ENCODE measurements at places on chromosomes 6 and 20.
A peak's percentile ranks its signal among the peaks of the same experiment; 100 is the strongest.

GRCh38 chr6:143346004-143346403 lies 104.5 kb downstream of the ADAT2 start:
- no peak for DNase-seq

- DNase-seq = no peak
Observed at GRCh38 chr6:56749632-56750151, 107.0 kb upstream of the DST start.

GRCh38 chr20:23658336-23658735 lies 20.6 kb upstream of the CST3 start:
- no peak for DNase-seq

DNA sequence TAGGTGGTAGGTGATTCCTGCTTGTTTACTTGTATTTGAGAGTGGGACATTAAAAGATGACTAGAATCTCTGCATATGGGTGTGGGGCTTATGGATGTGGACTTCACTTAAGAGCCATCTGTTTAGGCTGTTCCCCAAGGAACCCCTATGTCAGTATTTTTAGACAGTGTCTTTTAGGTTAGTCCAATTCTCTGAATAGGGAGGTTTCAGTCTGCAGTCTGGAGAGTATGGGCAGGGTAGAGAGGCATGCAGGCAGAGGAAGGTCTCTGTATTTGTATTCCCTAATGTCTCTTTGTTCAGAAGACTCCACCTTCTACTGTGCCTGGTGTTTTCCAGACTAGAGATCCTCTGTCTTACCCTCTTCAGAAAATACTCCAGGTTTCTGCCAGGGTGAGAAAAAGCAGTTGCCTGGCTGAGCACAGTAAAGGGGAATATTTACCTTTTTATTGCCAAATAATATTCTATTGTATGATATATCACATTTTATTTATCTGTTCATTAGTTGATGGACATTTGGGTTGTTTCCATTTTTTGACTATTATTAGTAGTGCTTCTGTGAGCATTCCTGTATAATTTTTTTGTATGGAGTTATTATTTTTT lies 19.1 kb downstream of the SLX4IP start:
- no peak for DNase-seq

- DNase-seq = no peak
Observed at GRCh38 chr6:18473755-18474154, 86.6 kb downstream of the RNF144B start.

DNA sequence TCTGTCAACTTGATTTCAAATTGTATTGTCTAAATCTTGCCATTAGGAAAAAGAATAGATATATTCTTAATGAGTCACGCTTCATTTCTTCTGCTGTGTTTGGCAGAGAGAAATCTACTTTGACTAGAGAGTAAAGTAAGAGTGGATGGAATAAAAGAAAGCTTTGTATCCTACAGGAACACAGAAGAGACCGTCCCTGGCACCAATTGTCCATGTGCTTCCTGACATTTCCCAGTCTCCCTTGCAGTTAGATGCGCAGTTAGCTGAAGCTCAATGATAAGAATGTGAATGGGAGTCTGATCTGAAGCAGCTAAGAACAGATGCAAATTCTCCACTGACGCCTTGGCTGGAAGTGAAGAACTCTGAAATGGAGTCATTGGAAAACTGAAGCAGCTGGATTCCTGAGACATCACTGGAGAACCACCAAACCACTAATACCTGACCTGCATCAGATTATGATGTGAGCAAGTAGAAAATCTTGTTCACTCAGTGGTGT lies 528.2 kb upstream of the MARCKS start:
- DNase-seq = no peak

DNA sequence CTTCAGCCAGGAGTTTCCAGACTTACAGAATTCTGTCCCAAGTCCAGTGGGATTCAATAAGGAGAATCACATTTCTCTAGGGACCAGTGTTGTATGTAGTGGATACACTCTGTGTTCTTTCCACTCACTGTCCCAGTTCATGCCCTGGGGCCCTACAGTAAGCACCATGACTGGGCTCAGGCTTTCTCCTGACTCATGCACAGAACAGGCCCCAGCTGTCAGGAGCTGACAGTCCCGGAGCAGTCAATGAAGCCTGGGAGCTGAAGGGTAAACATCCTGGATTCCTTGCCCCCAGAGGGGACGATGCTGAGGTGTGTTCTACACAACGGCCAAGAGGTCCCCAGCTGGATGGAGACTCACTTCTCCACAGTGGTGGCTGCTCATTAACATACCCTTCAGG lies 40.2 kb upstream of the LRFN2 start:
- DNase-seq = no peak

GRCh38 chr20:61297986-61298385 lies 45.9 kb downstream of the CDH4 start:
- DNase-seq = no peak

DNA sequence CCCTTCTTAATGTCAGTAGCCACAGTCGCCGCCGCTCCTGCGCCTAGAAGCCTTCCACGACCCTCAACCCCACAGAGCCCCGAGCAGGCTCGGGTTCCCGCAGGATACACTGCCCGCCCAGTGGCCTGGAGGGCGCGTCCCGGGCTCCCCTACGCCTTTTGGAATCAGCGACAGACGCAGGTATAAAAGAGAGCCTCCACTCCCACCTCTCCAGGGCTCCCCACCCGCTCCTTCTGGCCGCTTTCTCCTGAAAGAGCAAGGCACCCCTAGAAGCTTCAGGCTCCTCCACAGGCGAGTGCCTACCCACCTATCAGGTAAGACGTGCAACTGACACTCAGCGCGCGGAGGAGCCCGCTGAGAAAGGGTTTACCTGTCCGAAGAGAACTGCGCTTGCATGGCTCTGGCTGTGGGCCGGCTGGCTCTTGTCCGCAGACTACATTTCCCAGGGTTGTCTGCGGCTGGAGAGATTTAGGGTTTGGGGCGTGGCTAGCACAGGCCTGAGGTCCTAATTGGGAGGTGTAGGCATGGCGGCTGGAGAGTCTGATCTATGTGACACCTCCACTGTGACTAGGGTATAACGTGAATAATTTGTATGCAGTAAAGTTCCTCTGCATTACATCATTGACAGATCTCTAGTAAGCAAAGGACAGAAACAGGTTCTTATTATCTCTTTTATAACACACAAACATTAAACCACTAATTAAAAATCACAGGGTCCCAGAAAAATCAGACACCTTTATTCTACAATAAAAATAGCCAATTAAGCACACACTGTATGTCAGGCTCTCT lies 13.5 kb upstream of the ZNF391 start:
- peak; percentile 84 for DNase-seq

- no peak for DNase-seq
Observed at GRCh38 chr20:7926323-7926722, 13.9 kb downstream of the HAO1 start.

GRCh38 chr6:71277926-71278600 lies 10.5 kb upstream of the OGFRL1 start:
- no peak for DNase-seq

- no peak for DNase-seq
Observed at GRCh38 chr6:22108199-22108598, 188.6 kb downstream of the PRL start.

DNA sequence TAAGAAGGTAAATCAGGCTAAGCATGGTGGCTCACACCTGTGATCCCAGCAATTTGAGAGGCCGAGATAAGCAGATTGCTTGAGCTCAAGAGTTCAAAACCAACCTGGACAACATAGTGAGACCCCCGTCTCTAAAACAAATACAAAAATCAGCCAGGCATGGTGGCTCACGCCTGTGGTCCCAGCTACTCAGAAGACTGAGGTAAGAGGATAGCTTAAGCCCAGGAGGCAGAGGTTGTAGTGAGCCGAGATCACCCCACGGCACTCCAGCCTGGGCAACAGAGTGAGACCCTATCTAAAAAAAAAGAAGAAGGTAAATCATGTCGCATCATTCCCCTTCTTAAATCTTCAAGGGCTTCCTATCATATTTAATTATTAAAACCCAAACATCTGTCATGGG lies 39.0 kb upstream of the PRND start:
- DNase-seq = no peak

GRCh38 chr6:17381424-17382147 lies 11.8 kb upstream of the CAP2 start:
- DNase-seq = no peak

- DNase-seq = peak; percentile 84
Observed at GRCh38 chr6:44002593-44003344, 124.5 kb downstream of the MRPL14 start.

DNA sequence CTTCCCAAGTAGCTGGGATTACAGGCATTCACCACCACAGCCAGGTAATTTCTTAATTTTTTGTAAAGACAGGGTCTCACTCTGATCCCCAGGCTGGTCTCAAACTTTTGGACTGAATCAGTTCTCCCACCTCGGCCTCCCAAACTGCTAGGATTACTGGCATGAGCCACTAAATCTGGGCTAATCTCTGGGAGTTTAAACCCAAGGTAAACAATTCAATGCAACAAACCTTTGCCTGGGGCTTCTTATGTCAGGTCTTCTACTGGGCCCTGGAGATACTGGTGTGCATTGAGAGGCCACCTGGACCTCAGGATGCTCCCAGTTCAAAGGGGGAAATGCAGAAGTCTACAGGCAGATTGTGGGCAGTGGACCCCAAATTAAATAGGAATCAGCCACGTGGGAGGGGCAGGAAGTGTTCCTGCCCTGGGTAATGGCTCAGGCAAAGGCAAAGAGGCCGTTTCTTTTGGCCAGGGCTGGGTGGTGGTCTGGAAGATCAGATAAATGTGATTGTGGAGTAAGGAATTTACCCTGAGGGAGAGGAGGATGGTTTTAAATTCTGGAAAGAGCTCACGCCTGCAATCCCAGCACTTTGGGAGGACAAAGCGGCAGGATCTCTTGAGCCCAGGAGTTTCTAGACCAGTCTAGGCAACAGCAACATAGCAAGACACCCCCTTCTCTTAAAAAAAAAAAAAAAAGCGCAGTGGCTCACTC lies 1.3 kb upstream of the MYBL2 start:
- DNase-seq = no peak

DNA sequence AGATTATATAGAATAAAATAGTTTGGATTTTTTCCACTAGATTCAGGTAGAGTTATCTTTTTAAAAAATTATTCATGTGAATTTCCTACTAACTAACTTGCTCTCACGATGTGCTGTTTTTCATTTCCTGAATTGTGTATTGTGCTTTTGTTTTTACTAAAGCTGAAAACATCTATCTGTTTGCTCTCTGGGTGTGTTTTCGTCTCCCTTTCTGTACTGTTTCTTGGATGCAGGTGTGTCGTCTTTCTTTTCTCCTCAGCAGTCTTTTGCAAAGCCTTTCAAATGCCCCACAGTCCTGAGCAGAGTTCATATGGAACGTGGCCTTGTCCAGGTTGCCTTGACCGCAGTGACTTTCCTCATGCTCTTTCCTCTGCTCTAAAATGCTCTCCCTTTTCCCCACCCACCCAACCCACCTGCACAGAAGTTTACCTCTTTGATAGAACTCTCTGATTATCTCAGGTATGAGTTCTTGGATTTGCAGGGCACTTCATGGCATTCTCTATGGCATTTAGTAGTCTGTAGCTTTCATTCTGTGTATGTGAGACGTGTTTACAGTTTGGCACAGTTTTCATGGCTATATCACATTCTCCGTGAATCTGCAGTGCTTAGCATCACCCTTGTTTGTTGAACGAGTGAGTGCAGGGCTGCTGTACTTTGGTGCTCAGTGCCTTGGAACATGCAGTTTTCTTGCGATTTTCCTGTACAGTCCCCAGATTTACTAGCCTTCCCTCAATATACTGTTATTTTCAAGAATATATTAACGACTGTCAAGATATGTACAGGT lies 77.1 kb downstream of the FARS2 start:
- no peak for DNase-seq

- no peak for DNase-seq
Observed at GRCh38 chr20:49284818-49285217, 7.0 kb upstream of the ZNFX1 start.

DNA sequence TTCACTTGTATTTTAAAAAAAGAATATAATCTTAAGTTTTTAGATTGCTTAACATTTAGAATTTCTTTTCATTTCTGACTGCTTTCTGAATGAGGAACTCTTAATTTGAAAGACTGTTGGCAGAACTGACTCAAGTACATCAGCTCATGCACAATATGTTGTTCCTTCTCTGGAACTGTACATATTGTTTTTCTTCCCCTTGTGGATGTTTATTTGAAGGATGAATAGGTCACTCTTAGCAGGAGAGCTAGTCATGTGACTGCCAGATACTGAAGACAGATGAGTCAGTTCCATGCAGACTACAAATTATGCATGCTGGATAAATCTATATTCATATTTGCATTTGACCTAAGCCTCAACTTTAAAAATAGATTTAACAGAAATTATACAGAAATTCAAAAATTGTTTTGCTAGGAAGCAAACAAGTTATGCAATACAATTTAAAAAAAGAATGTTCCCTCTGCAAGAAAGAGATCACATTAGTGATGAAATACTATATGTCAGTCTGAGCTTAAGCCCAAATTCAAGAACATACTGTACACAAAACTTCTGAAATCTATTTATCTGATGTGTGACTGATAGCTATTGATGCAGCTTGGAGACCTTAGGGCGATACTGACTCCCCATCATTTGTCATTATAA lies 1274.9 kb upstream of the GJE1 start:
- DNase-seq = no peak

DNA sequence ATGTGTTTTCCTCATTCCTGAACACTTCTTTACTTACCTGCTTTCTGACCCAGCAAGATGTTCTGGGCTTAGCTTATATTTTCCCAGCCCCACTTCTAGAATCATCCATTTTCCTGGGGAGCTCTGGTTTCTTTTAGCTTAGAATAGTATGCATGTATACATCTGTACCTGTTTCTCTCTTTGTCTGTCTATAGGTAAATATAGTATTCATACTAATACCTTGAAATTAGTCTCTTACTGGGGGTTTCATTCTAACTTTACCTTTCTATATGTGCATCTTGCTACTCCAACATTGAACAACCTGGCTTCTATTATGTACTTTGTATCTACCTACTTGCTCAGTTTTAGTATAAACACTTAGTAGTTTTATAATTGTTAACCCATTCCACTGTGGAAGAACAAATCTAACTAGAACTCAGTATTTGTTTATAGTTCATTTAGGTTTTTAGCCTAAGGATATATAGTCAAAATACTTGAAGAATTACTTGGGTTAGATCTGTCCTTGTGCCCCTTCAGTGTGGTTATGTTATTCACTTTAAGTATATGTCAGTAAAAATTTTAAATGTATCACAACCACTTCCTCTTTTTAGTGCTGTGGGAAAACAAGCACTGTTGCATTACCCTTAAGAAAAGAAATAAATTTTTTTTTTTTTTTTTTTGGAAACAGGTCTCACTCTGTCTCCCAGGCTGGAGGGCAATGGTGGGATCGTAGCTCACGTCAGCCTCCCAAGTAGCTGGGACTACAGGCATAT lies 54.0 kb downstream of the ASXL1 start:
- DNase-seq = no peak

Measured in Caco-2 (cell line).